ENCODE measurements at places on chromosomes 6 and 20.
A peak's percentile ranks its signal among the peaks of the same experiment; 100 is the strongest.

DNA sequence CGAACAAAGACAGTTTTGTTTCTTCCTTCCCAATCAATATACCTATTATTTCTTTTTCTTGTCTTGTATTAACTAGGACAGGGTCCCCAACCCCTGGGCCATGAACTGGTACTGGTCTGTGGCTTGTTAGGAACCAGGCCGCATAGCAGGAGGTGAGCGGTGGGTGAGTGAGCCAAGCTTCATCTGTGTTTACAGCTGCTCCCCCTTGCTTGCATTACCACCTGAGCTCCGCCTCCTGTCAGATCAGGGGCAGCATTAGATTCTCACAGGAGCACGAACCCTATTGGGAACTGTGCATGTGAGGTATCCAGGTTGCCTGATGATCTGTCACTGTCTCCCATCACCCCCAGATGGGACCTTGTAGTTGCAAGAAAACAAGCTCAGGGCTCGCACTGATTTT, 151.9 kb downstream of the CDKAL1 start:
- DNase-seq, result peak; percentile 38

- DNase-seq, result no peak
Observed at GRCh38 chr20:19419396-19419795, 207.0 kb downstream of the SLC24A3 start.

DNA sequence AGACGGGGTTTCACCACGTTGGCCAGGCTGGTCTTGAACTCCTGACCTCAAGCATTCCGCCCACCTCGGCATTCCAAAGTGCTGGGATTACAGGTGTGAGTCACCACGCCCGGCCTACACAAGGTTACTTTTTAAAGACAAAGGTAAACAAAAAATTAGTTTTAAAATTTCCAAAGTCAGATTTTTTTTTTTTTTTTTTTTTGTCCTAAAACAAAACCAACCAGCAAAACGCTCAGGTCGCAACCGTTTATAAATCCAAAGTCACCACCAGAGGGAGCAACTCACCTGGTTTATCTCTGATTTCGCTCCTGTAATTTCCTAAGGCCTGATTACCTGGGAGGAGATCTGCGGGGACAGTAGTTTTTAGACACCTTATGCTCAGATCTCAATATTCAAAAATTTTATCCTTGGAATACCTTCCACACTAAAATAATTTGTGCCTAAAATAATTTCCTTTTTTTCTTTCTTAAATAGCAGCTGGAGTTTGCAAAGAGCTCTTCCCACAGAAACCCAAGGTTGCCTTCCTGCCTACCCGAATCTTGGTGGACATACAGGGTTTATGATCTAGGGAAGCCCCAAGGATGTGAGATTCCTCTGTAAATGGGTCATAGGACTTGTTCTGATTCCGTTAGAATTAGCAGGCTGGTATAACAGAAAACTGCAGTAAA, 19.8 kb upstream of the TREM1 start:
- DNase-seq, result no peak

GRCh38 chr6:25788305-25788922, 33.9 kb downstream of the SLC17A4 start:
- DNase-seq, result no peak

DNA sequence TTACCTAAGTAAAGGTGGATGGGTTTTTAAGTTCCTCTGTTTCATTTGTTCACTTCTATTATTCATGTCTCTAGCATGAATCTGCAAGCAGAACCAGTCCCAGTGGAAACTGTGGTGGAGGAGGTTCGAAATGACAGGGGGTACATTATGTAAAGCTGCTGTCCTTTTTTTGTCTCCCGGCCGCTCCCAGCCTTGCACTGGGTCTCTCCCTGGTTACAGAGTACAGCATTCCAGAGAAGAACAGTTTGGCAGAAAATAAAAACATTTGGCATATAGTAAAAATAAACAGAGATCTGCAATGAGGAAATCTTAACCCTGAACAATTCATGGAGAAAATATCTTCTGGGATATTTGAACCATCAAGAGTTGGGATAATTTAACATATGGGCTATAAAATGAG, 34.6 kb upstream of the TAGAP start:
- DNase-seq, result no peak

DNA sequence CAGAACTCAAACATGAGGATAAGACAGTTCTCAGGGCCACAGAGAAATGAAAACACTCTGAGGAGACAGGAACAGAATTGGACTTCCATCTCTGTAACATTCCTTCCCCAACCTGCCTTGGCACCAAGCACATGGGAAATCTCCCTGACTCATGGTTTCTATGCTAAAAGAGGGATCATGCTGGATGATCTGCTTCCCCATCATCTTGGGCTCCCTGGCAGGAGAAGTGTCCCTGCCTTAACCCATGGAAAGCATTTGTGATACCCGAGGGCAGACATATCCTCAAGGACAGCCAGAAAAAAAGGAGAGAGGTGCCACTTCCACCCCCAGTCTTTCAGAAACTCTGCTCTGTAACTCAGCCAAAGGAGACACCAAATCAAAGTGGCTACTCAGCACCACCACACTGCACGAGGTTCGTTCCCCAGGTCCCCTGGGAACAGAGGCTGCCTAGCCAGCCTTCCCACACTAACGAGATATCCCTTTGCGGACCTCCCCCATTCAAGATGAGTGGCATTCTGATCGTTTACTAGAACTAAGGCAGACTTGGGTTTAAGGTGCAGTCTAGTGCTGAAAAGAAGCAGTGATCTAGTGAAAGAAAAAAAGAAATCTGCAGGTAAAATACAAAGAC, 34.8 kb downstream of the BLOC1S5 start:
- DNase-seq, result no peak

DNA sequence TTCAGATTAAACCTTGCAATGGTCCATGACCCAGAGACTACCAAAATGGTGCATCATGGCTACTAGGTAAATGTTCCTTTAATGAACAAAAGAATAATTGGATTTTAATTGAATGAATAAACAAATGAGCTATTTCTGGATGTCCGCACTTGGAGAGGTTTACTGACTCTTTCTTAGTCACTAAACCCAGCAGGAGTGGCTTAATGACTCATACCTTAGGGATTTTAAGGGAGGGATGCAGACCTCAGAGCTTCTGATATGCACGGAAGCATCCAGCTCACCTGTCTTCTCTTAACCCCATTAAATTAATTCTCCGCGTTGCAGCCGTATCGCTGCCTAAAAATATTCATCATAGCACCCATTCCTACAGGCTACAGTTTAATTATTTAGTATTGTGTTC, 970.0 kb upstream of the SLC35B3 start:
- no peak for DNase-seq

- DNase-seq, result no peak
Observed at GRCh38 chr20:21513881-21514540, at the start of gene NKX2-2. NKX2-2 (minus strand) TSS chr20:21514064; CDS start chr20:21513669, 395 bp downstream.

DNA sequence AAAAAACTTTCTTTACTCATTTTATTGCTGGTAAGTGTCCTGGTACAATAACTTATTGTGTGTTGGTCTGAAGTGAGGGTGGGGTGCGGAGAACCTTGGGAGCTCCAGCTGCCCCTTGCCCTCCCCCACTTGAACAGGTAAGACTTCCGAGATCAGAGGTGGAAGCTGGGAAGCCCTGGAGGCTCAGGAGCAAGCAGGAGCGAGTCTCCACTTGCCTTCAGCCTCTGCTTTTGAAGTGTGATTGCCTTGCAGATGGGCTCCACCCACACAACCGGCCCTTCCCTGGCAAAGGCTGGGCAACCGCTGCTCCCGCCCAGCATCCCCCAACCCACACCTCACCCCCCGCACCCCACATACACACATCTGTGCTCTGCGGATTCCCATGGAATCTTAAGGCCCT, 179.6 kb downstream of the TFAP2C start:
- no peak for DNase-seq

- no peak for DNase-seq
Observed at GRCh38 chr6:28775405-28776129, 148.2 kb downstream of the TRIM27 start.

DNA sequence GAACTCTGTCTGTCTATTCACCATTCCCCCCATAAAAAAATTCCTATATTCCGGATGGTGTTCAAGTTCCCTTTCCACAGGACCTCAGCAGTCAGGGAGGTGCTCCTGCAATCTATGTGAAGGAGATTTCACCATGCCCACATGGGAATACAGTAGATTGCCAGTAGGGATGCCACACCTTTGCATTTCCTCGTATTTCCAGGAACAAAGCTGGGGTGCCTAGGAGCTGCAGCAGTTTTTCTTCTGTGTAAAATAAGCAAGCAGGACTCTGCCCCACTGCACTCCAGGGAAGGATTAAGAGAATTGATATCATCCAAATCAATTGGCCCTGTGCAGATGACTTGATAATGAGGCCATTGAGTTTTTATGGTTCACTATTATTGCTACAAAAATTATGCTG, 7.4 kb upstream of the KIF16B start:
- no peak for DNase-seq

GRCh38 chr20:4234128-4234527, 218.8 kb upstream of the RNF24 start:
- DNase-seq, result no peak

GRCh38 chr20:61044499-61044898, 207.6 kb upstream of the CDH4 start:
- DNase-seq, result peak; percentile 20

DNA sequence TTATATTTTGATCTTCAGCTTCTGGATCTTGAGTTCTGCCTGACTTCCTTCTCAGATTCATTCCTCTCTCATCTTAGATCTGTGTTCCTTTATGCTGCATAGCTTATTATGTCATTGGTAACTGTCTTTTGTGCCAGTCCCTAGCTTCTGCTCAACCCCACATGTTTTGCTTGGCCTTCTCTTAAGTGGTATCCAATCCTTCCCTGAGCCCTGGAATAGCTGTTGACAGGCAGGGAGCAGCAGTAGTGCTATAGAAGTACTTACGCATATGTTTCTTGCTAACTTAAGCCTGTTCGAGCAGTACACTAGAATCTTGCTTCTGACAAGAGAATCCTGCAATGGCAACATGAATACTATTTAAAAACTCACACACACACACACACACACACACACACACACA, 13.6 kb upstream of the GRIK2 start:
- no peak for DNase-seq

- no peak for DNase-seq
Observed at GRCh38 chr20:32004963-32005362, 5.3 kb upstream of the CCM2L start.

GRCh38 chr6:113009682-113010081, 662.6 kb downstream of the RFPL4B start:
- DNase-seq, result no peak

DNA sequence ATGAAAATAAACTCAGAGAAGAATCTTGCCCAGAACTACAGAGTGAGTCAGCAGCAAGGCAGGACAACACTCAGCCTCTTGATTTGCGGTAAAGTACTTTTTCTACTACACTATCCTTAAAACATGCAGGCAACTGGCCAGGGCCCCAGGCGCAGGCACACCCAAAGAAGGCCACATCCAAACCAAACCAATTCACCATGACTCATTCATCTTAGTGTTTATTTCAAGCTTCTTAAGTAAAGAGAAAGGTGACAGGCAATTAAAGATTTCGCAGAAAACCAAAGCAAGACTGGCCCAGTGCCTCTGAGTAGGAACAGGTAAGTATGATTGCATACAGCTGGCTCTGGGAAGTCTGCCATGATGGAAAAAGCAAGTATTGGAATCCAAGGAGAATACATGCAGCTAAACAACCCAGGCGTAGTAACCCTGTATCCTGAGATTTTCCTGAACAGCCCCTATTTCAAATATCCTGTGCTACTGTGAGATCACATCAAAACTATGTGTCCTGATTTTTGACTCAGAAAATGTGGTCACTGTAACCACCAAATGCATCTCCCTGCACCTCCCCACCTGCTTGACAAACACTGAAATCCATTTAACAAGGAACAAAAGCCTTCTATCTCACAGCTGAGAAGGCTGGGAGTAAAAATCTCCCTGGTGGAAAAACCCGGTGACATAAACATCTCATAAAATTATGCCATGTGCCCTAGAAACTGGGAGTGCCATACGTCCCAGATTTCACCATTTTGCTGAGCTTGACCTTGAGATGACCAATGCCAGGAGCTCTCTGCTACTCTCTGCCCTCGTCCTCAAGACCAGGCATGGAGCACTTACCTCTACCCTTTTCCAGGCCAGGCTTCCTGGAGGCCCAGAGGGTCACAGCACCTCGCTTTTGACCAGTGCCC, 12.4 kb downstream of the WFDC3 start:
- DNase-seq, result no peak

GRCh38 chr6:44576132-44576631, 188.7 kb downstream of the CDC5L start:
- no peak for DNase-seq

GRCh38 chr20:60631585-60632287, 620.3 kb upstream of the CDH4 start:
- no peak for DNase-seq

Measured in iPS DF 19.7 (cell line).